Stimulated activated CD4-positive, alpha-beta T cell treated with anti-CD3 and anti-CD28 coated beads, TNF-alpha, amount 100 ng/mL, for 1 hour (primary cell): ENCODE measurements at places on chromosomes 1 and 21.

- no peak for DNase-seq
Observed at GRCh38 chr1:247281001-247281574, 25.2 kb downstream of the VN1R5 start.

- DNase-seq = no peak
Observed at GRCh38 chr1:36919491-36920145, 114.7 kb downstream of the GRIK3 start.

DNA sequence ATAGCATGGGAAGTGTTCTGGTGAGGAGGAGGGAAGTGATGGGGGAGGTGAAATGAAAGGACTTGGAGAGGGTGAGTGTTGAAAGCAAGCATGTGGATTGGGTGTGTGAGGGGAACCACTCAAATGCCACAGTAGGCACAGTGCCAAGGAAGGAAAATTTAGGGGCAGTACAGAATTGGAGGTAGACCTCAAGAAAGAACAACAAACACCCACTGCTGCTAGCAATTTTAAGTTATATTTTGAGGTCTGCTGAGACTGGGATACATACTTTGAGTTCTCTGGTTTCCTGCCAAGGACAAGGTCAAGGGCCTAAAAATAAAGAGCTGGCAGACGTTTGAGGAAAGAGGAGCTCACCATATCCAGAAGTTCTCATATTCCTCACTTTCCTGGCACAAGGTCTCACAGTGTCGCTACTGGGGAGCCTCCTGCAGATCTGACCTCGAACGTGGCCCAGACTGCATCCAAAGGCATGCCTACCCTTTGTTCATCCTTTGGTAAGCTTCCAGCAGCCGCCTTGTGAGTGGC lies 104.0 kb downstream of the BRINP2 start:
- DNase-seq = no peak

GRCh38 chr1:41323243-41323642 lies 38.0 kb upstream of the FOXO6 start:
- no peak for DNase-seq

DNA sequence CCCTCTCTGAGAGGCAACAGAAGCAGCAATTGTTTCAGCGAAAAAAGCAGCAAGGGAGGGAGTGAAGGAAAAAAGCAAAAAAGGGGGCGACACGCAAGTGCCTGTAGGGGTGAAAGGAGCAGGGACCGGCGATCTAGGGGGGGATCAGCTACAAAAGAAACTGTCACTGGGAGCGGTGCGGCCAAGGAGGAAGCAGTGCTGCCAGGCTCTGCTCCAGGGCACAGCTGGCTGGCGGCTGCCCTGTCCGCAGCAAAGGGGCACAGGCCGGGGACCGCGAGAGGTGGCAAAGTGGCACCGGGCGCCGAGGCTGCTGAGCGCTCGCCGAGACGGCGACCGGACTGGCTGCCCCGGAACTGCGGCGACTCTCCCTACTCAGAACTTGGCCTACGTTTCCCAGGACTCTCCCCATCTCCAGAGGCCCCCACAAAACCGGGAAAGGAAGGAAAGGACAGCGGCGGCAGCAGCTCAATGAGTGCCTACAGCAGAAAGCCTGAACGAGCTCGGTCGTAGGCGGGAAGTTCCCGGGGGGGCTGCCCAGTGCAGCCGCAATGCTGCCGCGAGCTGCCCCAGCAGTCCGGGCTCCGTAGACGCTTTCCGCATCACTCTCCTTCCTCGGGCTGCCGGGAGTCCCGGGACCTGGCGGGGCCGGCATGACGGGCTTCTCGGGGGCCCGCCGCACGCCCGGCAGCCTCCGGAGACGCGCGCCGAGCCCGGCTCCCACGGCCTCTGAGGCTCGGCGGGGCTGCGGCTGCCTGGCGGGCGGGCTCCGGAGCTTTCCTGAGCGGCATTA lies 1.0 kb upstream of the CDKN2C start:
- no peak for DNase-seq

- no peak for DNase-seq
Observed at GRCh38 chr21:36423771-36424433, 38.7 kb downstream of the CHAF1B start.

DNA sequence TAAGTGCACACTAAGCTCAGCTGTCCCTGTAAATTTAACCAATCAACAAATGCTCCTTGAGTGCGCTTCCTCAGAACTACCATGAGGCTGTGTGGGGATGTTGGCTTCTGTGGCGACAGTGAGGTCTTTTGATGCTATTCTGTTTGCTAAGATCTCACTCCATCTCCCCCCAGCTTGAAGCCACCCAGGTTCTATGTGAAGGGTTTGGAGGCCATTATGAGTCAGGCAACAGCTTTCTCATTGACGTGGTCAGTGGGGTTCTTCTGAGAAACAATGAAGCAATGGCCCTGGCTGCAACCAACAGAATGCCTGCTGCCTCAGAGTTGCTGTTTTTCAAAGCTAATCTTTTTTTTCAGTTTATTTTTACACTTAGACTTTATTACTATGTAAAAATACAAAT lies 205.5 kb downstream of the PTBP2 start:
- DNase-seq = no peak

- DNase-seq = no peak
Observed at GRCh38 chr1:247456914-247457639, 827 bp downstream of the OR2B11 start.

- DNase-seq = no peak
Observed at GRCh38 chr21:42384989-42385388, 10.9 kb downstream of the TMPRSS3 start.
